Activated T-helper 1 cell treated with anti-CD3 and anti-CD28 coated beads, Interleukin-12 subunit alpha, Interleukin-12 subunit beta, Interleukin-2, Interleukin-4 antibody, amounts not matched to agents 30 ng/mL and 10 ng/mL and 1 ng/mL, durations not matched to agents 14 hours and 24 hours and 36 hours (primary cell): ENCODE measurements at places on chromosomes 13 and 19. TPM values are rescaled to one million over a fixed set of nuclear protein-coding genes. Genes with fewer than 3 reads are reported as not detected.

FXYD5 gene
- total RNA-seq = 299 and 309 TPM in 2 replicates

ARHGEF7 gene
- total RNA-seq = 72.2 and 73.7 TPM in 2 replicates

FPR1 gene
- total RNA-seq = not detected in 2 replicates

FGF21 gene
- not detected in 2 replicates for total RNA-seq

FOXA3 gene
- total RNA-seq = 0.27 and 0.34 TPM in 2 replicates

CPAMD8 gene
- total RNA-seq = 0.18 TPM in 1 of 2 replicates, not detected in the other

CACNA1A gene
- total RNA-seq = 0.32 and 0.47 TPM in 2 replicates

OR10H1 gene
- total RNA-seq = not detected in 2 replicates
